ENCODE measurements at places on chromosomes 2 and 18.

- no peak for DNase-seq
Observed at GRCh38 chr2:233535271-233535670, 31.3 kb downstream of the USP40 start.

DNA sequence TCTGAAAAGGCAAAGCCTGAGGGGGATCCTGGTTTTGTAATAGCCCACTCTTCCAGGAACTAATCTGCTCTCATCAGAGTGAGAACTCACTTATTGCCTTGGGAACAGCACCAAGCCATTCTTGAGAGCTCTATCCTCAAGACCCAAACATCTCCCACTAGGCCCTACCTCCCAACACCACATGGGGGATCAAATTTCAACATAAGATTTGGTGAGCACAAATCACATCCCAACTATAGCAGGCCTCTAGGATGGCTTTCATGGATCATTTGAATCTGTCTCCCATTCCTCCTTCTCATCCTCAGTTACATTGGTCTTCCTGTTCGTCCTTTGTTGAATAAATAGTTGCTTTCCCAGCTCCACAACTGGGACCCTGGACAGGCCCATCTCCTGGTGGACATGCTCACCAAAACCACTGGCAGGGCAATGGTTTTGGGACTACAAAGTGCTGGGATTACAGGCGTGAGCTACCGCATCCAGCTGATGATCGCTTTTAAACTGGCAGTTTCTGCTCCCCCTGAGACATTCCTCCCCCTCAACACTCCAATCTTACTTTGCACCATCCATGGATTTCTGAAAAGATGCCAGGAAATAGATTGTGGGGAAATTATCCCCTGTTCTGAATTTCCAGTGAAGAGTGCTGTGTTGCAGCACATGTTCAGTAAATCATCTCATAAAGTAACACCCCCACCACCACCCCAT is 42.6 kb downstream of the MCFD2 start:
- no peak for DNase-seq

GRCh38 chr2:129911363-129912065 is 68.0 kb upstream of the RAB6C start:
- no peak for DNase-seq

- DNase-seq, result no peak
Observed at GRCh38 chr2:235365743-235366142, 128.1 kb upstream of the AGAP1 start.

GRCh38 chr2:237011206-237011795 is 74.4 kb upstream of the COPS8 start:
- DNase-seq, result no peak

DNA sequence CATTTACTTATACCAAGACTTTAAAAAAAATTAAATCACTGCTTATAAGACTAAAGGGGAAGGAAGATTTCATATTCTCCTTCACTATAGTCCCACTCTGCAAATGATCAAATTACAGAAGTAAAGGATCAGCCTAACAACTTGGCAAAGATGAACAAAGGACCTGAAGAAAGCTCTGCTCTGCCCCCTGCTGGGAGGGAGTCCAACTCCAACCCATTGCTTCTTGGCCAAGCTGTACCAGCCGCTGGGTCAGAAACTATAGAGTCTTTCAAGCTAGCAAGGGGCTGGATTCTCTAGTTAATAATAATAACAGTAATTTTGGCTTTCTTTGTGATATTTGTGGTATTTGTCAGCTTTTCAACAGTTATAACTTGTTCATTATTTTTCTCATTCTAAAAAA is 927.0 kb upstream of the CRIM1 start:
- no peak for DNase-seq

- DNase-seq, result no peak
Observed at GRCh38 chr2:7430869-7431641, 513.8 kb downstream of the RNF144A start.

DNA sequence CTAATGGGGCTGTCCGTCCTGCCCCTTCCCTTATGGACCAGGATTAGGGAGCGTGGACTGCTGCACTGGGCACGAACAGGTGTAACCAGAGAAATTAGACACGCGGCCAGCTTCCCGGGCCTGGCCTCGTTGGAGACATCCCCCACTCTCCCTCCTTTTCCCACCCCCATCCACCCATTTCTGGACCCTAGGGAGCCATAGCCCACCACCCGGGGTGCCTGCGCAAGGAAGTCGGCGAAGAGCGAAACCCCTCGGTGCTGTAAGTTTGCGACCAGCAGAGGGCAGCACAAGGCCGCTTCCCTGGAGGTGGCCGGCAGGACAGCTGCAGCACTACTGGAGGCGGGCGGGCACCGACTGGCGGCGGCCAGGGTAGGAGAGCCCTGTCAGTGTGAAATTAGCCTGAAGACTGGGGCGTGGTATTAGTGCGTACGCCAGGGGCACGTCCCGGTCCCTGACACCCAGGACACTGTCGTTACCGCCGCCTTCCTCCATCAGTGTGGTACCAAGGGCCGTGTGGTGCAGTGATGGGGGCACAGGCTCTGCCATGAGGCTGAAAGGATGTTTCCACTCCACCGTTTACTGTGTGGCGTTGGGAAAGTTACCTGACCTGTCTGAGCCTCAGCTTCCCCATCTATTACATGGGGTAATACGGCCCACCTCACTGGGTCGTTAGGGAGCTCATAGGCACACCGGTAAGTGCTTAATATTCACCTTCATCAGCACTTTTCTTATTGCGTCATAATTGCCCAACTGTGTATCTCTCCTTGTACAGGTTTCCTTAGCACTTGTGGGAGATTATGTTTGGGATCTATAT is 36.0 kb upstream of the CD207 start:
- peak; percentile 79 for DNase-seq

- DNase-seq, result no peak
Observed at GRCh38 chr2:29246383-29247300, 131.4 kb downstream of the CLIP4 start.

- DNase-seq, result no peak
Observed at GRCh38 chr2:65943099-65943786, 491.7 kb upstream of the MEIS1 start.

- no peak for DNase-seq
Observed at GRCh38 chr2:101107241-101107640, 43.9 kb downstream of the TBC1D8 start.

- no peak for DNase-seq
Observed at GRCh38 chr2:233044974-233045605, 12.6 kb downstream of the NEU2 start.

DNA sequence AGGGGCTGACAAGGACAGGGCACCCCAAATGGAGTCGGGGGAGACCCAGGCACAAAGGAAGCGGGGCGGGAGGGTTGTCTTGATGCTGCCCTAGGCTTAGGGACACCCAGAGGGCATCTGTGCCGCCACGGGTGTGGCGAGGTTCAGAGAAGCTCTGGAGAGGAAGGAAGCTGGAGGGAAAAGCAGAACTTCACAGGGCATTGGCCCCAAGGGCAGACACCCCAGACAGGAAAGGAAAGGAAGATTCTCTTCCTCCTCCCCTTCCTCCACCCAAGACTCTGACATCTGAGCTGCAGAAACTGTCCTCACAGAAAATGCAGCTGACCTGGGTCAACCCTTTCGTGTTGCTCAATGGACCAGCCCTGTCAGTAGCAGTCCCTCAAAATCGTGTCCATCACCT is 25.6 kb downstream of the DNMT3A start:
- no peak for DNase-seq

GRCh38 chr2:25228848-25229278 is 60.5 kb upstream of the POMC start:
- DNase-seq, result peak; percentile 10

DNA sequence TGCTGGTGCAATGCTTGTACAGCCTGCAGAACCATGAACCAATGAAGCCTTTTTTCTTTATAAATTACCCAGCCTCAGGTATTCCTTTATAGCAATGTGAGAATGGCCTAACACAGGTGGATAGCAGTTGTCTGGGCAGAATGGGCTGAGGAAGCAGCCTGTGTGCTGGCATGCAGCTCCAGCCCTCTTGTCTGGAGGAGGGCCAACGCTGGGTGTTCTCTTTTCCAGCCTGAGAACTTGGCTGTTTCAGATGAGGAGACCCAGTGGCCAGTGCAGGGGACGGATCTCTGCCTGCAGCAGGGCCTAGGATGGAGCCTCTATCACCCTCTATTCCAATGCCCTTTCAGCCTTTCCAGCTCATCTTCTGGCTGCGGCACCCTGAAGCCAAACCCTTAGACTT is 58.8 kb downstream of the CTIF start:
- DNase-seq, result no peak
